ENCODE measurements at places on chromosomes 6 and 20. TPM values are rescaled to one million over a fixed set of nuclear protein-coding genes. Genes with fewer than 3 reads are reported as not detected.

- DNase-seq, result no peak
These were observed 128.8 kb downstream of the HUS1B start for GRCh38 chr6:527989-528673.

DNA sequence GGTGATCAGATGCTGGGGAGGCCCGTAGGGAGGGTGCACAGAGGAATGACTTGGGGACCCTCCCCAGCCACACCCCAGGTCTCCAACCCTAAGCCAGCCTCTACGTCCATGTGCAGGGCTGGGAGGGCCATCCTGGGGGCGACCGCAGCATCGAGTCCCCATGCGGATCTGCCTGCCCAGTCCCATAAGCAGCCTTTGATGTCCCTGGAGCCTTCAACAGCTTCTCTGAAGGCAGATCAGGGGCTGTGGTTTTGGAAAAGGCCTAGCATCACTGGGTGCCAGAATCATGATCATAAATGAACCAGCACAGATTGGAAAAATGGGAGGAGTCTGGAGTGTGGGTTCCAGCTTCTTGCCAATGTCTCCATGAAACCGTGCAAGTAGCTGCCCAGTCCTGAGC, 22.9 kb downstream of the TOX2 start:
- DNase-seq, result peak; percentile 90

Gene ULBP1
- total RNA-seq, result 1.7 TPM

- peak; percentile 38 for DNase-seq
These were observed 17.0 kb downstream of the UQCC2 start for GRCh38 chr6:33694401-33694931.

DNA sequence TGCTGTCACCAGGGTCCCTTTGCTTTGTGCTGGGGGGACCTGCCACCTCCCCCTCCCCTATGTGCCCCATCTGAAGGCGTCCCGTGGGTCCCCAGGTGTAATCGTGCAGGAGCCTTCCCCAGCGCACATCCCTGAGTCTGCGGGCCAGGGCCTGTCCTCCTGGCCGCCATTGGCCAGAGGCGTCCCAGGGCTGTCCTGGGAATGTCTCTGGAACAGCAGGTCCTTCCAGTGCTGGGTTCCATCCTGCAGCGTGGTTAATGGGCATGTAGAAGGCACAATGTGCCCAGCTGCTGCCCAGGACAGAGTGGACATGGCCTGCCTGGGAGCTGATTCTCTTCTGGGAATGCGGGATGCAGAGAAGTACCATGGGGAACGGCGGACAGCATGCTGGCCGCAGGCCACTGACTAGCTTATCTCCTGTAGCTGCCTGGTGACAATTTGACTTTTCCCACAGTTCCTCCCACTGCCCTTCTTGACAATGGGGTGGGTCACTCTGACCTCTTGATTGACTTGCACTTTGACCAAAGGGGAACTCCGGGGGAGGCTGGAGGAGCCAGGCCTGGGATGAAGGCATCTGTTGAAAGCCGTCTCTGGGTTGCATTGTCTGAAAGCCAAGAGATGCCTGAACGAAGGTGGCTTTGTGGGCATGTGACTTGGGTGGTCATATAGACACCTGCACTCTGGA, 64.0 kb downstream of the CTCFL start:
- no peak for DNase-seq

DNA sequence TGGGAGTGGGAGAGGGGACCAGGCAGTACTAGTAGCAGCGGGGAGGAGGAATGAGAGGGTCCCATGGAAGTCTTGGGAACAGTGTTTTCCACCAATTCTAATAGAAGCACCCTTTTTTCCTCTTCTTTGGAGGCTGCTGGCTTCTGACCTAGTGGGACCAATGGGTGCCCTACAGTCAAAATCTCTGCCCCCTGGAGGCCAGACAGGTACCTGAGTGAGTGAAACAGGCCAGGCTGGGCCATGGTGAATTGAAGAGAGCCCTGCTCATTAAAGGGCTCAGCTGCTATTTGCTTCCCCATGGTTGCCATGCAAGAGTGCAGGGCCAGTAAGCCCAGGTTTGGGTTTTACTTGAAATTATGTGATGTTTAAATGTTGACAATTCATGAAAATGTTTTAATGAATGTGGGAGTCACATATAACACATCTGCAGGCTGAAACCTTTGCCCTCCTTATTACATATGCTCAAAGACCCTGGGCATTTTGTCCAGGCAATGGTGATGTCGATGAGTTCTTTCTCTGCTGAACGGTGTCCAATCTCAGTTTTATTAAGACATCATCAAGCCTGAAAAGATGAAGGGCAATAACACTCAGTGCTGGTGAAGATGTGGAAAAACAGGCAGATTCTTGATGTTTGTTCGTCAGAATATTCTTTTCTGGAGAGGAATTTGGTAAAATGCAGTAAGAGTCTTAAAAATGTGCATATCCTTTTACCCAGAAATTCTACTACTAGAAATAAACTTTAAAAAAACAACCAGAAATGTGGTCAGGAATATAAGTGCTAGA, 42.3 kb upstream of the OCSTAMP start:
- no peak for DNase-seq

- DNase-seq, result no peak
These were observed 24.6 kb downstream of the PPP1R14C start for GRCh38 chr6:150167479-150167873.

Gene HLA-DOA
- not detected for total RNA-seq

Gene AURKA
- total RNA-seq, result 29.1 TPM

Gene SLC22A7
- not detected for total RNA-seq

Gene MTCH1
- 160 TPM for total RNA-seq

DNA sequence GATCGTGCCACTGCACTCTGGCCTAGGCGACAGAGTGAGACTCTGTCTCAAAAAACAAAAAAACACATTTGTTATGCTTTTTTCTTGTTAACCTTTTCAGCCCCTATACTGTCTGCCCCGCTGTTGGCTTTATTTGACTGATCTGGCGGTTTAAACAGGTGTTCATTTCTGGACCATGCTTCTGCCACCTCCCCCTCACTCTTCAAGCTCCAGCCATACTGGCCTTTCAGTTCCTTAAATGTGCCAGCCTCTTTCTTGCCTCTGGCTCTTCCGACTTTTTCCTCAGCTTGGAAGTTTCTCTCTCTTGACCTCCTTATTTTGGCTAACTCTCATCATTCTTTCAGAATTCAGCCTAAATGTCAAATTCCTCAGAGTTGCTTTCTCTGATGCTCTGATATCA, 35.2 kb upstream of the TXLNB start:
- DNase-seq, result no peak

Gene HM13
- 47.6 TPM for total RNA-seq

DNA sequence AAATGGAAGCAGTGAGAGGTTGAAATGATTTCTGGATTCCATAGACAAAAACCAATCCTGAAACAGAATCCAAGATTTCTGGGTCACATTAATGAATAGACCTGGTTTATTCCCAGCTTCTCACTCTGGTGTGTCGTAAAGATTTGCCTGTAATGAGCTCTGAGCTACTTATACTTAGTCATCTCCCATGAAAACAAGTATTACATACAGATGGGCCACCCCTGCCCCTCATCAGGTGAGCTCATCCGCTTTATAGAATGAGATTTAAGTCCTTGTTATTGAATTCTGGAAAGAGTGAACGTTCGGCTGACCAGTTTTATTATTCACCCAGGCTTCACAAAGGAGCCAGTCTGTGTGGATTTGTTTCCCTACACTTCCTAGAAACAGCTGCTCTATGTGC, 47.1 kb upstream of the TMEM181 start:
- no peak for DNase-seq

DNA sequence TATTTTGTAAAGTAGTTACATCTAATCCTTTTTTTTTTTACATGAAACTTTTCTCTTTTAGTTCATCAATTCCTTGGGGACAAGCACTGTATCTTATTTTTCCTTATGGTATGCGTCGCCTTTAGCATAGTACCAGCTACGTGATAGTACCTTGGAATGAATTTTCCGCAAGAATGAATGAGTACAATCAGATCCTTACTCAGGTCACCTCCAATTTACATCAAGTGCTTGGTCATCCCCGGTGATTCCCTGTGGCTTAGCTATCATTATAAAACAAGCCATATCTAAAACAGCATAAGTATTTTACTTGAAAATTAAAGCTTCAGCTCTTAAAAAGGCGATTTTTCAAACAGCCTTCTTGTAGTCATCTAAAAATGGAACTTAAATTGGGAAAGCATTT, 680.4 kb upstream of the MAP3K7 start:
- DNase-seq, result no peak

GRCh38 chr6:33907227-33907626, 103.4 kb upstream of the MLN start:
- DNase-seq, result no peak

Gene RSPH9
- total RNA-seq, result 0.57 TPM

Gene LRFN2
- not detected for total RNA-seq

- DNase-seq, result no peak
These were observed 246.2 kb downstream of the TAF4 start for GRCh38 chr20:61819574-61819846.

- no peak for DNase-seq
These were observed 74.9 kb downstream of the TNFAIP3 start for GRCh38 chr6:137941995-137942394.

DNA sequence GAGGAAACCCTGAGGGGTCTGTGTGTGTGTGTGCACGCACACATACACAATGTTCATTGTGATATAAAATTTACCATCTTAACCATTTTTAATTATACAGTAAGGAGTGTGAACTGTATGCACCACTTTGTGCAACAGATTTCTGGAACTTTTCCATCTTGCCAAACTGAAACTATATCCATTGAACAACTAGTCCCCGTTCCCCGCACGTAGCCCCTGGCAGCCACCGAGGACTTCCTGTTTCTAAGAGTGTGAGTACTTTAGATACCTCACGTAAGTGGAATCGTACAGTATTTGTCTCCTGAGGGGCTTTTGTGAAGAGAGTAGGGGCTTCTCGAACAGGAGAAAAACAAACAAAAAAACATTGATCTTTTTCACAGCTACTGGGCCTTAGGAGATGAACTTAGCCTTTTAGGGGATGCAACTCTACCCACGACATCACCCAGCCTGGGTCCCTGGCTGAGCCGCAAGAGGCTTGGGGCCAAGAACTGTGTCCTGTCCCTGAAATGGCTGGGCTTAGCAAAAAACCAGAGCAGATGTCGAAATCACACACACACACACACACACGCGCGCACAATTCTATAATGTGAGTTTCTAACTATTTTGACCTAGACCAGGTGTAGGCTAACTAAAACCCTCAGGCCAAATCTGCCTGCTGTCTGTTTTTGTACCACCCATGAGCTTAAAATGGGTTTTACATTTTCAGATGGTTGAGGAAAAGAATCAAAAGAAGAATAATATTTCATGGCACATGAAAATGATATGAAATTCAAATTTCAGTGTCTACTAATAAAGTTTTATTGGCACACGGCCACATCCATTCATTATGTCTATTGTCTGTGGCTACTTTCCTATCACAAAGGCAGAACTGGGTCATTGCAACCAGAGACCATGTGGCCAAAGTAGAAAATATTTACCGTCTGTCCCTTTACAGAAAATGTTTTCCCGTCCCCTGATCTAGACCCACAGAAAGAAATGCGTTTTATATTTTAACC, 144.2 kb downstream of the EYA2 start:
- no peak for DNase-seq

Gene ZNF165
- 0.45 TPM for total RNA-seq

Gene ADGRF1
- not detected for total RNA-seq

GRCh38 chr20:11207749-11208502, 534.1 kb upstream of the JAG1 start:
- peak; percentile 29 for DNase-seq

- DNase-seq, result no peak
These were observed 148.2 kb upstream of the MLN start for GRCh38 chr6:33952016-33952415.

DNA sequence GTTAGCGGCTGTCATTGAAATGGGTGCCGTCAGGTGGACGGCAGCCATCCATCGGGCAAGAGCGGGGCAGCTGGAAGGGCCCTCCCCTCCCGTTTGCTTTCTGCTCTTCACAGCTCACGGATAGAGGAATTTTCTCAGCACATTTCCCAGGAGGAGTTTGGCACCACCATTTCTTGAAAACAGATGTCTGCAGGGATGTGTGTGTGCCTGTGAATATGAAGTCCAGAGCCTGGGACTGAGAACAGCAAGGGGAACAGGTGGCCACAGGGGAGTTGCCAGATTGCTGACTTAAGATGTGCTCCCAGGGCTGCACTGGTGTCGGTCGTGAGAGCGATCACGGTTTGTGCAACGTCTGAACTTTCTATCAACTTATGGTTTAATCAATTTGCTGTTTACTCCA, 22.1 kb upstream of the ECI2 start:
- DNase-seq, result no peak

DNA sequence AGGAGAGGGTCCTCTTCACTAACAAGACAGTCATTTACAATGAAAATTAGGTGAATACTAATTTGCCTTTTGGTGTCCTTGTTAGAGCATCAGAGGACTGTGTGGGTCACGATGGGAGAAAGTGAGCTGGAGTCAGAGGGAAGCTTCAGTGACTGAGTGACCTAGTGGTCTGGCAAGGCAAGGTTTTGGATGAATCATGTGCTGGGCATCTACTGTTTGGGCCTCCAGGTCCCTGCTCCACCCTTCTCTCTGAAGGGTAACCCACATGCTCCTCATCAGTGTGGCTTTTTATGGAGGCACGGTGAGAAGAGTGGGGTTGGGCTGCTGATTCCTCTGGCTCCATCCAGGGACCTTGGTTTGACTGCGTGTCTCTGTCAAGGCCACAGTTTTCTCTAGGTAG, 60.5 kb upstream of the EXOC2 start:
- peak; percentile 4 for DNase-seq

DNA sequence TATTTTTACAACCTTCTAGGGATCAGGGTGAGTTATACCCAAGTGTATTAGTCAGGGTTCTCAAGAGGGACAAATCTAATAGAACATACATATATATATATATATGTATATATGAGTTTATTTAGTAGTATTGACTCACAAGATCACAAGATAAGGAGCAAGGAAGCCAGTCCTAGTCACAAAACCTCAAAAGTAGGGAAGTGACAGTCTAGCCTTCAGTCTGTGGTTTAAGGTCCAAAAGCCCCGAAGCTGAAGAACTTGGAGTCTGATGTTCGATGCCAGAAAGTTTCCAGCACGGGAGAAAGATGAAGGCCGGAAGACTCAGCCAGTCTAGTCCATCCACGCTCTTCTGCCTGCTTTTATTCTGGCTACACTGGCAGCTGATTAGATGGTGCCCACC, 632.7 kb upstream of the AGPAT4 start:
- DNase-seq, result no peak

GRCh38 chr6:141957271-141957670, 175.5 kb upstream of the GJE1 start:
- no peak for DNase-seq

Gene SDCBP2
- 2.3 TPM for total RNA-seq

- DNase-seq, result peak; percentile 10
These were observed 1359.4 kb upstream of the GJE1 start for GRCh38 chr6:140773276-140773675.

- DNase-seq, result peak; percentile 12
These were observed 284.4 kb upstream of the RNF24 start for GRCh38 chr20:4299773-4300172.

Gene C20orf202
- total RNA-seq, result 0.09 TPM

Gene MROH8
- total RNA-seq, result 0.49 TPM

GRCh38 chr6:34959224-34959623, 70.2 kb downstream of the ANKS1A start:
- DNase-seq, result no peak

GRCh38 chr6:44858998-44859397, 469.1 kb upstream of the RUNX2 start:
- DNase-seq, result peak; percentile 15

- DNase-seq, result no peak
These were observed 1.4 kb upstream of the ZBP1 start for GRCh38 chr20:57621421-57622200.

Measured in fibroblast of the aortic adventitia (primary cell).